ENCODE measurements at places on chromosomes 4 and X.

- peak; percentile 15 for DNase-seq
These were observed 1.0 kb downstream of the SCD5 start for GRCh38 chr4:82797405-82798111.

DNA sequence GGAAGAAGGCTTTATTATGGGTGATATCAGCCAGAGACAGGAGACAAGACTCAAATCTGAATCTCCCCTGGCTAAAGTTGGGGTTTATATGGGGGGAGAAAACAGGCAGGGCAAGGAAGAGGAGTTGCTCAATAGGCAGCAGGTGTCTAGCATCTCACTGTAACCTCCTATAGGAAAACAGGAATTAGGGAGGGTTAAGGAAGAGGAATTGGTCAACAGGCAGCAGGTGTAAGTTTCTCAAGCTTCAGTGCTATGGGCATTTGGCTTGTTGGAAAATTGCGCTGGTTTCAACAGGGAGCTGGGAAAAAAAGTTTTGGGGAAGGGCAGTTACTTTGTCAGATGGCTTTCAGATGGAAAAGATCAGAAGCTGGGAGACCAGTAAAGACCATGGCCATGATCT is 206.4 kb downstream of the NWD2 start:
- DNase-seq: no peak

GRCh38 chr4:47031011-47031678 is at the start of gene GABRB1:
GABRB1 (plus strand) TSS chr4:47031567.
- DNase-seq: peak; percentile 37

DNA sequence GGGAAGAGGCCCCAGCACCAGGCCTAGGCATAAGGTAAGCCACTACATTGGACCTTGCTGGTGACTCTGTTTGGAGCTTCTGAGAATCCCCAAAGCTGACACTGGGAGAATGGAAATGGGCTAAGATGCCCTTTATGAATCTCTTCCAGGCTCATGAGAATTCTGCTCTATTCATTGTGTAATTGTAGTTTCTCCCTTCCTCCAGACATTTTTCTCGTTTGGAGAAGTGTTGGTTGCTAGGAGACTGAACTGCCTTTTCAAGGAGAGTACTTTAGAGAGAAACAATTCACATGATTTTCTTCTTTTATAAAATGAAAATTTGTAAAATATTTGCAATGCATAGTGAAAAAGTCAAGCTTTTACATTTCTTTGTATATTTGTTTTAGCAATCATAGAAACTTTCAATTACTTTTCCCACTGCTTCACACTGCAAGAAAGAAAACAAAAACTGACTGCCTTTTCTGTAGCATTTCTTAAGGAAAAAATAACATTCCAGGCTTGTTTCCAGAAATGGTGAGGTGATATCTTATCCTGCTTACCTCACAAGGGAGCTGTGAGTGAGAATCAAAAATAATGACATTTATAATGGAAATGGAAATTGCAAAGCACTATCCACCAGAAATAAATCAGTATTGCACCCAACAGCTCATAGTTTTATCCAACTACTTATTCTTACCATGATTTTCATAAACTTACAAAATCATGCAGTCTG is 24.9 kb upstream of the DCHS2 start:
- DNase-seq: no peak

- DNase-seq: no peak
These were observed 202.0 kb downstream of the SLC4A4 start for GRCh38 chr4:71540749-71541269.

GRCh38 chr4:185682236-185682635 is 129.8 kb downstream of the SORBS2 start:
- no peak for DNase-seq

DNA sequence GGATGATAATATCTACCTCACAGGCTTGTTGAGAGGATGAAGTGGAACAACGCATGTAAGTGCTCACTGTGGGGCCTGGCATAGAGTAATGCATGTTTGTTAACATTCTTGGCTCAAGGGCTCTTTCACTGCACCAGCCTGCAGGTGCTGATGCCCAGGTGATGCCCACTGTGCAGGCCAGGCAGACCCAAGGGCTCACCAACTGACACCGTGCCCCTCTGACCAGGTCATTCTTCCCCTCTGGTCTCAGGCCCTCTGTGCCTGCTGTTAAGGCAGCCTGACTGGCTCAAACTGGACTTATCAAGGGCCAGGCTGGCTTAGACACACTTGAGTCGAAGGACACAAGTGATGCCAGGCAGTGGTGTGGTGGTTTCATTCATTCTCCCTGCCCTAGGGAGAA is 90.5 kb downstream of the PJA1 start:
- no peak for DNase-seq

- no peak for DNase-seq
These were observed 59.8 kb downstream of the PACRGL start for GRCh38 chr4:20760053-20760452.

DNA sequence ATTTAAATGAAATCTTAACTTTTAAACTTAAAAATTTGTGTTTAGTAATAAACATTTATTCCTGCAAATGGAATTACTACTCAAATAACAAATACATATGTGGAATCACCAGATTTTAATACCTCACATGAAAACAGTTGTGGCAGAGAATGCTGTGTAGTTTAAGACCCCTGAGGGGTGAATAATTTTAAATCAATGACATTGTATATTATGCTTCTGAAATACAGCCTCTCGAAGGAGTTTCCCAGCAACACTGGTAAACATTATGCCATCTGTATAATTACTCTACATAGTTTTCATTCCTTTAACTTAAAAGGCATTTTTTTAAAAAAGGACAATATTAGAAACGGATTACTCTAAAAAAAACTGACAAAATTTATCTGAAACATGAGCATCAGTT is 2313.3 kb downstream of the ARAP2 start:
- DNase-seq: no peak

- no peak for DNase-seq
These were observed 98.2 kb upstream of the PRKX start for GRCh38 chrX:3811331-3812311.

DNA sequence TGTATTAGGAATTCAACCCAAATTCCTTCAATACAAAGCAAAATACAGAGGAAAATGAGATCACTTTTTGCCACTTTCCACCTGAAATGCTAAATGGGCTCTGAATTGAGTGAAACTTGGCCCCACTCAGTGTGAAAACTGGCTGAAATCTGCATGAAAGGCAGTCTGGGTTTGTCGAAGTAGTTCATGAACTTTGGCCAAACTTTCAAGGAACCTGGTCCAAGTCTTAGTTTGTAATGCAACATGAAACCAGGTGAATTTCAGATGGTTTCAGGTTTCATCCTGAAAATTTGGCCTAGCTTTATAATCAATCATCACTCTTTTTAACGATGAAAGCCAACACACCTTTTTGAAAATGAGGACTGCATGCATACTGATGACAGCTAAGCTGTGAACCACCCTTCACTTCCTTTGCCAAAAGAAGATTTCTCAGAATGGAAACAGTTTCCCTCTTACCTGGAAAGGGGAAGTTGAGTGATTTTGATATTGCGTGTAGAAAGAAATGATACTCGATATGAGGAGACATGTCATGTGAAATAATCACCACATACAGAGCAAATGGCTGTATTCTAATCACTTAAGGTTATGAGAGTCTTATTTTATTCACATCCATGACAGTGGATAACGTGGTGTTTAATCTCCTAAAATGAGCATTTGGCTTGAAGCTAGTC is 209.9 kb upstream of the ETNPPL start:
- no peak for DNase-seq

DNA sequence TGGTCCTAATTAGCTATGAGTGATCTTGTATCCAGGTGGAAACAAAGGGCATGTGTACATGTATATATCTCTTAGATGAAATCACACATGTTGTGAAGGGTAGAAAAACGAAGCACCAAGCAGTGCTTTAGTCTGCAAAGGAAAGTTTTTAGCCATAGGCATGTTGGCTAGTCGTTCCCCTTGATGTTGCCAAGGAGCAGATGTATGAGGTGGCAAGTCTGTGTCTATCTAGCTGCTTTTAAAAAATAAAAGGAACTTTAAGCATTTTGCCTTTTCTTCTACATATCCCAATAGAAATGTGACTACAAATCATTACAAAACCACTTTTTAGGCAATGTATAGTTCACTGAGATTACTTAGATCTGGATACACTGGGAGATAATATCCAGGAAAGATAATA is 63.1 kb downstream of the NSUN7 start:
- DNase-seq: no peak
